K562 (cell line): ENCODE measurements at places on chromosomes 1 and 21.

DNA sequence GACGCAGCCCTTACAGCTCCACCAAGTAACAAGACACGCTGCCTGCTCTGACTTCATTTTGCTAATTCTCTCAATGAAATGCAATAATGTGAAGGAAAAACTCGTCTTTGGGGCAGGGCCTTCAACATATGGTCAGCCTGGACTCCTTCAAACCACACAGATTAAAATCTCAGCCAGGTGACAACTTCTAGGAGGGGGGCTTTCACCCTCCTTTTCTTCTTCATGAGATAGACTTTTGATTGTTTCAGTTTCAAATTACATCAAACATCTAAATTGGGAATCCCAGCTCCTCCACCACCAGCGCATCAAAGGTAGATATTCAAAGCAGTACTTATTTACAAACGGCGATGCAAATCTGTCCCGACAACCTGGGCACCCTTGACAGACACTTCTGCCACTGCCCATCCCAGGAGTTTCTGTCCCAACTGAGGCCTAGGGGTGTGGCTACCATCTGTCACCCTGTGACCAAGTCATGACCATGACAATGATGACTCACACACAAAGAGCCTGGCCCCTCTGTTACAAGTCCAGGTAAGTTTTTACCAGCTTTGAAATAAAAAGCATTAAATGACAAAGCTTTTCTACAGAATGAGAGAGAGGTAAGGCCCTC lies 29.7 kb downstream of the SSBP3 start:
- DNase-seq, result peak; percentile 83

DNA sequence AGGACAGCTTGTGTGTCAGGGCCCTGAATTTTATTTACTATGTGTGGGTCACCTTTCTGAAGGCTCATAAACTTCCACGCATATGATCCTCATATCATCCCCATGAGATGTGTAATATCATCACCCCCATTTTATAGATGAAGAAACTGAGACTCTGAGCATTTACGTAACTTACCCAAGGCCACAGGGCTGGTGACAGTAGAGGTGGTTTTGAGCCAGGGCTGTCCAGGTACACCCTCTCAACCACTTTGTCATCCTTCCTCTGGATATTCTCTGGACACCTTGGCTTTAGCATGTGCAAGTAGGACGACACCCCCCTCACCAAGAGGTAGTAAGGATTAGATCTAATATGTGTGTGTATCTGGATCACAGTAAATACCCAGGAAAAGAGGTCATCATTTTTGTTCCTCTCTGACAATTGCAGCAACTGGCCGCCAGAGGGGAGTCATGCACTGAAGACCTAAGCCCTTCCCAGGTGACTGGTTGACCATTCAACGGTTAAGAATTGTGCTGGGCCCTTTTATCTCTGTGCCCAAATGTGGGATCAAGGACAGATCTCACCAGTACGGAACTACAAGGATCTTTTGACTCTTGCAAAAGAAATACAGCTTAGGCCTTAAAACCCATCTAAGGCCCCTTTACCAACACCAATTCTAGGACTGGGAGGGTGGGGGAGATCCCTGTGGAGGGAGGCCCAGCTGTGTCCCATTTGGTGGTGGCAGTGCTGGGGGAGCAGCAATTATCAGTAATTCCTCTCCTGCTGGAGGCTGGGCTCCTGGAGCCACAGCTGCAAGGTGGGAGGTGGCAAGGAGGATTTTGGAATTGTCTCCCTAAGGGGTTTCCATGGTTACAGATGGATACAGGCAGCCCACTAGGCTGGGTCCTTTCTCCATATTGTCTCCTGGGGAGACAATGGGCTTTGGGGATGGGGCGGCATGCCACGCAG lies 13.7 kb upstream of the E2F2 start:
- DNase-seq, result peak; percentile 88

- DNase-seq, result peak; percentile 67
These were observed 23.9 kb downstream of the CITED4 start for GRCh38 chr1:40838045-40838979.

- no peak for DNase-seq
These were observed 13.0 kb downstream of the VANGL1 start for GRCh38 chr1:115654663-115655305.

GRCh38 chr21:39082656-39083376 lies 100.4 kb downstream of the PSMG1 start:
- DNase-seq, result peak; percentile 54

DNA sequence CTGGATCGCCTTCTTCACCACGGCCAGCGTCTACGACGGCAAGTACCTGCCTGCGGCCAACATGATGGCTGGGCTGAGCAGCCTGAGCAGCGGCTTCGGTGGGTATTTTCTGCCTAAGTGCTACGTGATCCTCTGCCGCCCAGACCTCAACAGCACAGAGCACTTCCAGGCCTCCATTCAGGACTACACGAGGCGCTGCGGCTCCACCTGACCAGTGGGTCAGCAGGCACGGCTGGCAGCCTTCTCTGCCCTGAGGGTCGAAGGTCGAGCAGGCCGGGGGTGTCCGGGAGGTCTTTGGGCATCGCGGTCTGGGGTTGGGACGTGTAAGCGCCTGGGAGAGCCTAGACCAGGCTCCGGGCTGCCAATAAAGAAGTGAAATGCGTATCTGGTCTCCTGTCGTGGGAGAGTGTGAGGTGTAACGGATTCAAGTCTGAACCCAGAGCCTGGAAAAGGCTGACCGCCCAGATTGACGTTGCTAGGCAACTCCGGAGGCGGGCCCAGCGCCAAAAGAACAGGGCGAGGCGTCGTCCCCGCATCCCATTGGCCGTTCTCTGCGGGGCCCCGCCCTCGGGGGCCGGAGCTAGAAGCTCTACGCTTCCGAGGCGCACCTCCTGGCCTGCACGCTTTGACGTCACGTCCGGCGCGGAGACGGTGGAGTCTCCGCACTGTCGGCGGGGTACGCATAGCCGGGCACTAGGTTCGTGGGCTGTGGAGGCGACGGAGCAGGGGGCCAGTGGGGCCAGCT lies at the start of gene ZBTB48:
ZBTB48 (plus strand) TSS at position 621 of the 745 bp plus-strand sequence. CDS start 616 bp downstream, outside the sequence.
- peak; percentile 100 for DNase-seq

DNA sequence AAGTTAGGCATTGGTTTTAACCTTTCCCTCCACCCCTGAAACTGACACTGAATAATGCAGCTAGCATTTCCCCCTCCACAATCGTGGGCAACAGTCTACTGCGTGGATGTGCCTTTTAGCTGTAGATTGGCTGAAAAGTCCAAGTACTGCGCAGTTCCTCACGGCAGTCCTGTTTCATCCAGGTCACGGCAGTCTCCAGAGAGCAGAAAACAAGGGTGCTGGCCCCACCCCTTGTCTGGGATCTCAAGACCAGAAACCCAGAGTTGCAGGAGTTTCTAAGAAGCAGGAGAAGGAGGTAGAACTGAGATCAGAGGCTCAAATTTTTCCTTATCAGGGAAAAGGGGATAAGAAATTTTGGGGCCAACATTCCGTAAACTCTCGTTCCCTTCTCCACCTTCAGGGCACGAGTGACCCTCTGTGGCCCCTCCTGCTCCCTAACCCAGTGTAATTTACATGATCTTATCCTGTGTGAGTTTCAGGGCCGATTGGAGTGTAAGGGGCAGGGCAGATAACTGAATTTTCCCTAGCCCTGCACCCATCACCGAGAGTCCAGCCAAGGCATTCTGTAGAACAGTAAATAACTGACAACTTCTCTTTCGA lies 25.9 kb upstream of the PLA2G2C start:
- DNase-seq, result peak; percentile 51

- DNase-seq, result no peak
These were observed 285.7 kb downstream of the PTPRU start for GRCh38 chr1:29521811-29522580.

DNA sequence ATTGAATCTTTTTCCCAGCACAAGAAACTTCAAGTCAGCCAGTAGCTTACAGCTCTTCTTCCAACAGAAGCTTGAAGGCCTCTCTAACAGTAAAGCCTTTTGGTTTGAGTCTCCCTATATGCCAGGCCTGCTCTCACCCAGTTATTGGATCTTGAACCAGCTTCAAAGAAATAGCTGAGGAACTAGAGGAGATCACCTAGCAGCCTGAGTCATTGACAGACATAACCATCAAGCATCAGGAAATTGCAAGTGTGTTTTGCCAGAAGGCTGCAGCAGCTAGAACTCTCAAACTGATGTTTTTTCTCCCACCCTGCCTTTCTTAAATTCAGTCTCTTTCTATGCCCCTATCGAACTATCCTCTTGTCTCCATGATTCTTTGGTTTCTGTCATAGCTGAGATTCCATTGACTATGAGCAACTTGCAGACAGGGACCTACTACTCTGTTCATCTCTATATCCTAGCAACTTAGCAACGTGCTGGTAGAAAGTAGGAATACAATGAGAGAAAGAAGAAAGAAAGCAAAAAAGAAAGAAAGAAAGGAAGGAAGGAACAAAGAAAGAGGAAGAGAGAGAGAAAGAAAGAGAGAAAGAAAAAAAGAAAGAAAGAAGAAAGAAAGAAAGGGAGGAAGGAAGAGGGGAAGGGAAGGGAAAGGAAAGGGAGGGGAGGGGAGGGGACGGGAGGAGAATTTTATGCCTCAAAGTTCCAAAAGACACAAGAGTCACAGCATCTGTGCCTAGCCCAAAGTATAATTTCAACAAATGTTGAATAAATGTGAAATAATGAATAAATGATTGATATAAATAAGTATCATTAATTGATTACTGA lies 60.0 kb upstream of the FGGY start:
- no peak for DNase-seq

- DNase-seq, result no peak
These were observed 24.3 kb upstream of the CCDC190 start for GRCh38 chr1:162885265-162885664.

DNA sequence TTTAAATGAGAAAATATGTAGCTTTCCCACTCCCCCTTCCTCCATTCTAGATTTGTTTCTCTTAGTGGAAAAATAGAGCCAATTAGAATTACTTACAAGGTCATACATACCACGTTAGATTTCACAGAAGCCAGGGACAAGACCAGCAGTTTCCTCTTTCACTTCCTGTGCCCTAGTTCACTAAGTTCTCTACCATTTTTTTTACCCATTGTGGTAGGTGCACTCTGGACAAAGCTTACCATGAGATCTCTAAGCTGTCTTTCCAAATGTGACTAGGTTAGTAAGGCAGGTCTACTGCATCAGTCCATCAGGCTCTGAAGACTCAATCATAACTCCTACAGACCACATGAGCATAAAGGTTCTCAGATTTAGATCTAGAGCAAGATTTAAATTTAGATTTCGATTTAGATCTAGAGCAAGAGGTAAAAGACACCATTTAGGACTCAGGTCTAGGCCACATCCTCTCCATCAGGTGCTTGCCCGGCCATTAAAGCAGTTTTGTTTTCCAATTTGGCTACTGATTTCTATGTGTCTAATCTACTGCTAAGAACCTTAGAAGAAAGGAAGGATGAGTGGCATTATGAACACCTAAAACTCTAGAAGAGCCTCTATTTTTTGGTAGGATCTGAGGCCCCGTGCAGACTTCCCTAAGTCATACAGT lies 235.3 kb downstream of the FAF1 start:
- DNase-seq, result no peak
